Fibroblast of skin of left biceps (primary cell): ENCODE measurements at places on chromosomes 1 and 21.

DNA sequence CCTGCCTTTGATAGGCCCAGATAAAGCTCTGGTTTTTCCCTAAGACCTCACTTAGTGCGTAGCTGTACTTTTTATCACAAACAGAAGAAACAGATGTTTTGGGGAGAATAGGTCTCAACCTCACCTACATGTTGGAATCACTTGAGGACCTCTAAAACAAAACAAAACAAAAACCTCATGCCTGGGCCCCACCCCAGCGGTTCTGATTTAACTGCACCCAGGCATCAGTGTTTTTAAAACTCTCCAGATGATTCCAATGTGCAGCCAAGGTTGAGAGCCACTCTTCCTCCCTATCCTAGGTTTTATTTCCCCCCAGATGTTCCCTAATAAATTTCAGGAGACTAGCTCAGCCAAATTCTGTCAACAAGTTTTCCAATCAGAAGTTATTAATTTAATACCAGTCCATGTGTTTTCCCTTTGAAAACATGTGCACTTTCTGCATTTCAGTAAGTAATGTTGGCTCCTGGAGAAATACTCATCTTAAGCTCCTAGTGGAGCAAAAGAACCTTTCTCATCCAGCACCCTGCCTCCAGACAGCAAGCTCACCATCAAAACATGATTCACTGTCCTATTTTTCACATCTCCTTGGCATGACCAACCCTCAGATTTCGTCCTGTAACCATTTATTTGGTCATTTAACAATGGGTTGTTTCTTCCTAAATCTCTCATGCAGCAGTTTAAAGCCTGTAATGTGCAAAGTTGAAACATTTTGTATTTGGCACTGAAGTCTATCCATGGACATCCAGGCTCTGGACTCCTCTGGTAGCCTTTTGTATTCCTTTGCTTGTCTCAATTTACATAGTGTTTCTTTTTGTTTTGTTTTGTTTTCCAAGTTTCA is 27.5 kb downstream of the LRRC8C start:
- DNase-seq: peak; percentile 25

GRCh38 chr1:29057700-29058099 is 66.0 kb downstream of the TMEM200B start:
- DNase-seq: no peak

GRCh38 chr1:178127482-178128191 is 33.7 kb downstream of the RASAL2 start:
- no peak for DNase-seq

GRCh38 chr1:161300478-161300877 is 9.3 kb downstream of the MPZ start:
- DNase-seq: no peak

GRCh38 chr1:209567698-209568175 is 15.8 kb upstream of the CAMK1G start:
- DNase-seq: no peak

GRCh38 chr1:248872752-248873408 is 14.0 kb upstream of the ZNF692 start:
- no peak for DNase-seq

GRCh38 chr1:29202053-29202452 is 20.4 kb upstream of the SRSF4 start:
- DNase-seq: no peak

GRCh38 chr1:110876748-110877341 is 3.9 kb downstream of the CD53 start:
- no peak for DNase-seq

DNA sequence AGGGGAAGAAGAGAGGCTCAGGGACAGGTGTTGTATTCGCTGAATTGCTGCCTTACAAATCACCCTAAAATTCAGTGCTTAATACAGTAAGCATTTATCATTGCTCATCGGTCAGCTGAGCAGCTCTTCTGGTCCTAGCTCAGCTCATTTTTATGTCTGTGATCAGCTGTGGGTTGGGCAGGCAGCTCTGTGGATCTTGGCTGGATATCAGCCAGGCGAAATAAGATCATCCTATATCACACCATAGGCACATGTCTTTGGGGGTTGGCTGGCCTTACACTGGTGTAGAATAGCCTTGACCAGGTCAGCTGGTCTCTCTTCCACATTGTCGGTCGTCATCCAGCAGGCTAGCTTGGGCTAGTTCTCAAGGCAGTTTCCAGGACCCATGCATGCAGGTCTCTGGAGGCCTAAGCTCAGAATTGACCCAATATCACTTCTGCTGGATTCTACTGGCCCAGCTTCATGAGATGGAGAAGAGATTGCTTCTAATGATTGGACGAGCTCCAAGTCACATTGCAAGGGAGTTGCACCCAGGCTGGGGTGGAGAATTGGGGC is 448.6 kb downstream of the KIF26B start:
- DNase-seq: no peak

DNA sequence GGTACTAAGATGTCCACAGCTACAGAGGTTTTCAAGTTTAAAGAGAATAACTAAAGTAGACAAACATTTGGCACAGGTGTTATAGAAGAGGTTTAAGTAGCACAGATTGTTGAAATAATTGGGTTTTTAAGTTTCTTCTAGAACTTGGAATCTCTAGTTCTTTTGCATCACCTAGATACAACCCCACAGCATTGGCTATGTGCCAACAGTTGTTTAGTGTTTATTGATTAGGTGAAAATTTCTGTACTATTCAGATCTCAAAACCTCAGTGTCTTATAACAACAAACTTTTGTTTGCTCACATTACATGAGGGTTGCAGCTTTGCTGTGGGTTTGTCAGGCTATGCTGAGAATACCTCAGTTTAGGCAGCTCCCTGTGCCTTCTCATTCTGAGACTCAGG is 162.5 kb downstream of the TBX15 start:
- no peak for DNase-seq

DNA sequence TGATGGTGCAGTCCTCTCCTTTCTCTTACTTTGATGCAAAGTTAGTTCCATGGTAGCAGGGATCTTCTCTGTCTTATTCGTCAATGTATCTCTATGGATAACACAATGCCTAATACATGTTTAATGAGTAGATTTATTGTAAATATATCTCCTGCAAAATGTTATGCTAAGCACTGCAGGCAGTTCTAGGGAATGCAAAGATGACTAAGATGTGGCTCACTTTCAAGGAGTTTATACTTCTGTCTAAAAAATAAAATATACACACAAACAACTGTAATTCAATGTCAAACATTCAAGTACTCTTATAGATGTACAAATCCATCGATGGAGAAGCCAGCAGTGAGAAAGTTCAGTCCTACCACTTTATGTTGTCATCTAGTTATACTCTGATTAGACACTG is 194.3 kb downstream of the KCTD3 start:
- DNase-seq: no peak

- no peak for DNase-seq
These were observed 18.1 kb downstream of the DCAF8 start for GRCh38 chr1:160244209-160244608.

GRCh38 chr1:162551969-162552683 is 9.4 kb upstream of the UAP1 start:
- DNase-seq: no peak

DNA sequence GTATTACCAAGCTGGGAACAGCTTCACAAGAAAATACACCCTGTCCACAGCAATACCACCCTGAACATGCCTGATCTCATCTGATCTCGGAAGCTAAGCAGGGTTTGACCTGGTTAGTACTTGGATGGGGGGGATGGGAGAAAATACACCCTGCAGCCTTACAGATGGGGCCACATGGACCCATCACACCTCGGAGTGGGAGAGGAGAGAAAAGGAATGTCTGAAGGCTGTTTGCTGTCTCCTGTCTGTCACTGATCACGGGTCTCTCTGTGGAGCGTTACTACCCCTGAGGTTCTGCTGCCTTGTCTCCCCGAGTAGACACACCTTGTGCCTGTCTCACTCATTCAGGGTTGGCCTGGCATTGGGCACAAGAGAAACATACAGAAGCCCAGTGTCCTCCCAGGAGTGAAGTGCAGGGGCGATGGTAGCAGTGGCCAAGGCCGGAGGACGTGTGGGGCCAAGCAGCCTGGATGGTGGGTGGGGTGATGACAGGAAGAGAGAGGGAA is 48.0 kb downstream of the TEX35 start:
- DNase-seq: no peak

DNA sequence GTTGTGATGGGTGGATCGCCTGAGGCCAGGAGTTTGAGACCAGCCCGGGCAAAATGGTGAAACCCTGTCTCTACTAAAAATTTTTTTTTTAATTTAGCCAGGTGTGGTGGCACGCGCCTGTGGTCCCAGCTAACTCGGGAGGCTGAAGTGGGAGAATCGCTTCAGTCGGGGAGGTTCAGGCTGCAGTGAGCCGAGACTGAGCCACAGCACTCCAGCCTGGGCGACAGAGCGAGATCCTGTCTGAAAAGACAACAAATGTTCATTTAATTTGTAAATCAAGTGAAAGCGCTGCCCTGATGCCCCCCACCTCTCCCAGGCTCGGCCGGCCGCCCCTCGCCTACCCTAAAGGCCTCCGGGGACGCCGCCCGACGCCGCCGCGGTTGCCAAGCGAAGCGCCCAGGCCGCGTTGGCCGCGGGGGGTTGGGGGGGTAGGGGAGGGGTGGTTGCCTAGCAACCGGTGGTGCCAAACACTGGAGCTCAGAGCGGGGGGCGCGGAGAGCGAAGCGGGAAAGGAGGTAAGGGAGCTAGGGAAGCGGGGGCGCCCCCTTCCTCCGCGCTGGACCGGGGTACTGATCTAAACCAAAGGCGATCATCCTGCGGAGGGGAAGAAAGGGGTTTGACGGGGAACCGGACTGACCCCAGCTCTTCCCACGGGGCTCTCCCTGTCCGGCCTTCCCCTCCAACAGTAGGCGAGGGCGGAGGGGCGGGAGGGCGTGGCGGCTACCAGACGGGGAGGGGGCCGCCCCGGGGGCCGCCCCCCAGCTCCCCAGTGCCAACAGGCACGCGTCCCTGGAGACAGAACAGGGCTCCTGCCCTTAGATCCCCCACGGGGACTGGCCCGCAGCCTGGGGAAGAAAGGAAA is at the start of gene TEKT2:
Gene TEKT2 (plus strand): TSS at position 460 of the 862 bp plus-strand sequence. CDS start 828 bp downstream, outside the sequence.
- DNase-seq: no peak

- DNase-seq: no peak
These were observed 49.8 kb downstream of the ZBTB18 start for GRCh38 chr1:244100704-244101453.

GRCh38 chr1:150778409-150778808 is 12.8 kb upstream of the CTSS start:
- DNase-seq: no peak

DNA sequence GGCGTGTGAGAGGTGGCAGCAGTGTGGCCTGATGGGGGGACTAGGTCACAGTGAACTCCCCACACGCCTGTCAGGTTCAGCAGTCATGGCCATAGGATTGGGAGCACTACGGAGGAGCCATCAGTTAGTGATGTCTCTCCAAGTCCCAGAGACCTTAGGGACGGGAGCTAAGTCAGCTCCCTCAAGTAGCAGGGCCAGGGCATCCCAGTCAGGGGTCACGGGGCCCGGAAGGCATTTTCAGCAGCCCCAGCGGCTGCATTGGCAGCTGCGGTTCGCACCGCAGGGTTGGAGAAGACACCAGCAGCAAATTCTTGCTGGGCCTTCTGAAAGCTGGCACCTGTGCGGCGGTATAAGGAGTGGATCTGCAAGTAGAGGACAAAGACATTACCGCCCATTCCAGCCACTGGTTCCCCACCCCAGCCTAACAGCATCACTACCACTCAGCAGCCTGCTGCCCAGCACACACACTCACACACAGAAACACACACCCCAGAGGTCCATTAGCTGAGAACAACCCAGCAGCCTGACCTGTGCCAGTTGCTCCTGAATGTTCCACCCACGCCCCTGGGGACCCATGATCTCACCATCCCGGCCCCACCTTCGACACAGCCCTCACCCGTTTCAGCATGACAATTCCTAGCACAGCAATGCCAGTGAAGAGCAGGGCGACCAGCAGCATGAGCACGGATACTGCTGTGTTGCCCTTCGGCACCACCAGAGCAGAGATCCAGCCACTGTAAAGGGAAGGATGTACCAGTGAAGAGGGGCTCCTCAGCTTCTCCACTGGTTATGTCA is 972 bp upstream of the ENTREP3 start:
- DNase-seq: no peak

GRCh38 chr1:219132939-219133338 is 40.7 kb upstream of the LYPLAL1 start:
- no peak for DNase-seq

GRCh38 chr1:232769733-232770132 is 35.5 kb upstream of the MAP10 start:
- DNase-seq: peak; percentile 47

- no peak for DNase-seq
These were observed 9.8 kb upstream of the CAMTA1 start for GRCh38 chr1:6775261-6776043.

- no peak for DNase-seq
These were observed 82.0 kb upstream of the ESRRG start for GRCh38 chr1:216805233-216805632.

- no peak for DNase-seq
These were observed 178.4 kb downstream of the PSMG1 start for GRCh38 chr21:39004634-39005501.

DNA sequence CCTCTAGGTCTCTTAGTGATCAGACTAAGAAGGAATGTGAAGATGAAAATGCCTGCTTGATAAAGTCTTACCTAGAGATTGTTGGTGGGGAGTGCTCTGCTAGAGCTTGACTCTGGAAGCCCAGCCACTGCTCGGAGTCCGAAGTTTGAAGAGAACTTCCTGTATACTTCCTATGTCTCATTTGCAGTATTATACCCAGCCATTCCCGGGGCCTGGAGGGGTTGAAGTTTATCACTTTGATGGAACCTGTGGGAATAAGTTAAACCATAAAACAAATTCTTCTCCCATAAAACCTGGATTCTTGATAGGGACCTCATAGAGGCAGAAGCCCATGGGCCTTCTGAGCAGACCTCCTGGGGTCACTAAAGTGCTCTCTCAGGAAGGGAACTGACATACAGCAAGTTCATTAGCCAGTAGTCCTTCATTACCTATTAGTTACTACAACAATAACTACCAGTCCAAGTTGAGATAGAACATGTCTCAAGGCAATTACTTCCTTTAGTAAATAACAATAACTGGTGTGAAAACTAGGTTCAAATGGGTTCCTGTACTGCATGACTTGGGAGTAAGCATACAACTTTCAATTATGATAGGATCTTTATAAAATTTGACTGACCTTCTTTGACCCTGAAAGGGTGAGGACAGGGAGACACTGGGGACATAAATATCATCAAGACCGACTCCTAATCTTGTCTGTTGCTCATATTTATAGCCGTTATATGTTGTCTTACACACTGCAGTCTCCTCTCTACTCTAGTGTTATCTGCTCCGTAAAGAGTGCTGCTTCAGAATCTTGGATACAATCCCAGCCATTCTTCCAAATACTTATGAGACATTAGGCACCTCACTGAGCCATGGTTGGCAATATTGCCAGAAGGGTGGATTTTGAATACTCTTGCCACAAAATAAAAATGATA is at the start of gene OR6N1:
Gene OR6N1 (minus strand): TSS at position 246 of the 917 bp plus-strand sequence. CDS start 5,513 bp downstream, outside the sequence.
- DNase-seq: no peak

GRCh38 chr1:234593109-234593508 is 16.9 kb downstream of the IRF2BP2 start:
- no peak for DNase-seq

DNA sequence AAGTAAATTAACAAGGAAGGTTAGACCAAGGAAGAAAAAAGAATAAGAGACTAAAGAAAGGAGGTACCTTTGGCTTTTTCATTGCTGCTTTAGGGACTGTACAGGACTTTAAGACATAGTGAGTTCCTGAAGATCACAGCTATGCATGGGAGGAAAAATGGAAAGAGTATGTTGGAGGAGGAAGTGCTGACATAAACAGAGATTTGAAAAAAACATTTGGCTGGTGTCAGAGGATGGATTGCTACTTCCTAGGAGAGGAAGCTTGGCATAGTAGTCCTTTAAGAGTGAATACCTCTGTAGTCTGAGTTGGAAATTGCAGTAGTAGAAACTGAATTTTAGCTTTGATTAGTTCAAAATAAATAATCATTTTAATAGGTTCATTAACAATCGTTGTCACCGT is 398.4 kb downstream of the RYR2 start:
- DNase-seq: no peak
